Activated T-helper 1 cell treated with Interleukin-2 at 50 U/mL for 16 hours (primary cell): ENCODE measurements at places on chromosomes 4 and X.
A peak's percentile ranks its signal among the peaks of the same experiment; 100 is the strongest.

DNA sequence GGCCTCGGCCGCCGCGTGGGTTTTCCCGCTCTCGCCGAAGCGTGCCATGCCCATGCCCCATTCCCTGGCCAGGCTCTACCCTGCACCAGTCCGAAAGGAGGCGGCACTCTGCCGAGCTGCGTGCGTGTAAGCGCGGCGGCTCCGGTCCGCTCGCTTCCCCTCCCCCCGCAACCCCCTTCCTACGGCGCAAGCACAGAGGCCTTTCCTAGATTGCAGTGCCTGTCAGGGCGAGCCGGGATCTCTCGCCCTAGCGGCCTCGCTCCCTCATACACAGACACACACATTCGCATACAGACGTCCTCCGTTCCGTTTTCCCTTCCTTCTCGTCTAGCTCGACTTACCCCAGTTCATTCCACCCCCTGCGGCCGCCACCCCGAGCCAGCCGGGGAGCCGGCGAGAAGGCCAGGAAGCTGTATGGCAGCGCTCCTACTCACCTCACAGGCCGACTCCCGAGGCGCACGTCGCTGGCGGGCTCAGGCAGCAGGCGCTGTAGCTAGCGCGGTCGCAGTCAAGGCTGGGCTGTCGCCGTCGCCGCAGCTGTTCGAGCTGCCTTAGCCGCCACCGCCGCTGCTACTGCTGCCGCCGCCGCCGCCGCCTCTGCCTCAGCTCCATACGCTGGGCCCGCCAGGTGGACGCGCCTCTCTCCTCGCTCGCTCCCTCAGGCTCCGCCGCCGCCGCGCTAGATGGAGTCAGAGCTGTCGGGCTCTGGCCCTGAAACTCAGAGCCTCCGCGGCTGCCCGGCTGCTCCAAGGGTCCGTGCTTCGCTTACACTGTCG lies 615 bp downstream of the NEXMIF start:
- no peak for DNase-seq

DNA sequence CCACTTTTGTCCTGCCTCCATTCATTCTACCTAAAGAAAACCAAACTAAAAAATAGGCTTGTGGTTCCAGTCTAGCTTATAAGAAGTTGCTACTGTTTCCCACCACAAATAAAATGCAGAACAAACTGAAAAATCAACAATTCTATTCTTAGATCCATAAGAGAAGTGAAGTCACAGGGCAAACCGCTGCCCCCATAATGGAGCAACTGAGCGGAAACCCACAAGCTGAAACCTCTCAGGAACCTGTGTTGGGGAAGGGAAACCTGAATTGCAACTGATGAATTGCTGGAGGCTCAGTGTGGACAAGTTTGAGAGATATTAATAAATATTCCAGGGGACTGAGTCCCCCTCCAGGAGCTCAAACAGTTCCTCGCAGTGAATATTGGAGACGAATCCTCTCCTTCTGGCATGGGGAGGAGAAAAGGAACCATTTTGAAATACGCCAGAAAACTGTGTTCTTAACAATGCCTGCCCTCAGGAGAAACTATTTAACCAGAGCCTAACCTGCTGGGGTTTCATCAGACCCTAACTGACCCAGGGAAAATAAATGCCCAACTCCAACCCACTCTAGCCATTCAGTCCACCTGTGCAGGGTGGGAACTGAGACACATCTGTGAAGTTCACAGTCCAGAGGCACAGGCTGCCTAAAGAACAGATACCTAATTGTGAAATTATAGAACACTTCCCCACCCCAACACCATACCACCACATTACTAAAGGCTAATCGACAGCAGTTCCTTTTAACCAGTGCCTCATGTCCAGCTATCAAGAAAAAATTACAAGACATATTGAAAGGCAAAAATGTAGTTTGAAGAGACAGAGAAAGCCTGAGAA lies 22.8 kb upstream of the SH3RF1 start:
- DNase-seq, result no peak

- DNase-seq, result no peak
Observed at GRCh38 chr4:92952426-92952825, 648.7 kb downstream of the GRID2 start.

GRCh38 chr4:32858361-32858760 lies 2138.2 kb downstream of the PCDH7 start:
- DNase-seq, result no peak

GRCh38 chr4:42350611-42351182 lies 46.6 kb upstream of the SHISA3 start:
- DNase-seq, result no peak

GRCh38 chr4:142044271-142044670 lies 407.9 kb downstream of the IL15 start:
- DNase-seq, result no peak

DNA sequence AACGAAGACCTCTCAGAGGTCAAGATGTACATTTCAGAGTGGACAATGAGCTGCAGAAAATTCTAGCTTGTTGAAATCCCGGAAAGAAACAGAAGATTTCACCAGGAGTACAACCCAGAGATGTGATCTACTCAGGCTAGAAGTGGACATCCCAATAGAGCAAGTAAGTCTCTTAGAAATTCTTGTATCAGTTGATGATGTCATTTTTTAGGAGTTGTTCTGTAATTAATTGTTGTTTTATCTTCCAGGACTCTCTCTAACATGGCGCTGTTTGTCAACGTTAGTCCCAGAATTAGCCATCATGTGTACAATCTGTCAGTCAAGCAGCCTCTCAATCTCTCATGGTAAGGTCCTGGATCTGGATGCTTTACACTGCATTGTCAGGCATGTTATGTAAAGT lies 174.4 kb downstream of the GRIA3 start:
- DNase-seq, result no peak

- no peak for DNase-seq
Observed at GRCh38 chr4:130985371-130985770, 1889.4 kb downstream of the C4orf33 start.

DNA sequence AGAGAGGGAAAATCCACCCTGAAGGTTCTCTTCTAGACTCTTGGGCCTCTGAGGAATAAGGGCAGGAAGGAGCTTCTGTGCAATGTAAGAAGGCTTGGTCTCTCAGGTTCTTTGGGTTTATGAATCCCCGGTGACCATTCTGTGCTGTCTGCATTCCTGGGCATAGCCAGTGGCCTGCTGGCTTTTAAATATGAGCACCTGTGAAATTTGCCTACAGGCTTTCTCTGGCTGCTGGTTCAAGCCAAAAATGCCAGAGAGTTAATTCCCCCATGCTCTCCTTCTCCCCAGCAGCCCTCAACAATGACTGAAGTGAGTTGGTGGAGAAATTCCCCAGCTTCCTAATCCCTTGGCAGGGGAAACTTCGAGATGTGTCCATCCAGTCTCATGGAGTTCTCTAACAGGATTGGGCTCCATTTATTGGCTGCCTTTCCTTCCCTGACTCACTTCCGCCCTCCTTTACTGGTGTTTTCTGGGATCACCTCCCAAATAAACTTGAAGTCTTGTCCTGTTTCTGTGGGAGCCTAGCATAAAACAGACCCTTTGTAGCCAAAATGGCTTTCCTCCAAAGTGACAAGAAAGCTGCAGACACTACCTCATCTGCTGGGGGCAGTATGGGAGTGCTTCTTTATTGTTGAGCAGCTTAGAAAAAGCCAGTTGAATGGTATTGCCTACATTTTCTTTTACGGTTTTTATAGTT lies 179.4 kb upstream of the CASK start:
- no peak for DNase-seq

- DNase-seq, result no peak
Observed at GRCh38 chr4:24328310-24328709, 256.0 kb downstream of the DHX15 start.

GRCh38 chr4:84167564-84167963 lies 331.5 kb downstream of the NKX6-1 start:
- DNase-seq, result no peak

DNA sequence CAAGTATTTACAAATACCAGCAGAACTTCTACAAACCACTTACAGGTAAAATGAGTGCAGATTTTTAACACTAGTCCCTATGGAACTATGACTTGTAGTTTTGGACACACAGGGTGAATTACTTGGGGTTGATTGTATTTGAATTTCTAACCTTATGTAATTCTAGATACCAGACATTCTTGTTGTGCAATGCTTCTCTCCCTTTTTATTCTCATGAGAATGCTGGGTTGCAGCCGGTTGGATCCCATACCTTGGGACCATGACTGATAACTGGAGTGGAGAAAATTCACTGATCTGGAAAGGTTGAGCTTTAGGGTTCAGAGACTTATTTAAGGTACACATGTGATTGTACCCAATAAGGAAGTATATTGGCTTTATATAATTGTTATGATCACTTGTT lies 8.8 kb downstream of the TET2 start:
- DNase-seq, result no peak

DNA sequence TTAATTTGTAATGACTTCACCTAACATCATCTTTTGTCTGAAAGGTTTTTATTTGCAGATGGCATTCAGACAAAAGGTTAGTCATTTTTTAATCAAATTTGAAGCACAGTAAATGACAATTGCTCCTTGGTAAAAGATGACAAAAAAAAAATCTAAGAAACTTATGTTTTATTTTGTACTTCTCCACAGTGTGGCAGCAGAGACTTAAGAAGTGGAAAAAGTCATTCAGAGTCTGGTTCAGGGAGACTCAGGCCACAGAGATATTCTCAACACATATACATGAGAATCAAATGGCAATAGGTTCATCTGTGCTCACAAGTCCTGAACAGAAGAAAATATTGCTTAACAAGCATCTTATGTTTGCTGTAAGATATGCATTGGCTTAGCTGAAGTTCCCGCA lies 436.2 kb downstream of the KCNIP4 start:
- no peak for DNase-seq

- DNase-seq, result no peak
Observed at GRCh38 chr4:118113220-118113619, 78.9 kb downstream of the NDST3 start.

- DNase-seq, result no peak
Observed at GRCh38 chr4:185255868-185256267, 46.5 kb downstream of the SNX25 start.

GRCh38 chr4:66032571-66032970 lies 362.3 kb upstream of the EPHA5 start:
- DNase-seq, result no peak

DNA sequence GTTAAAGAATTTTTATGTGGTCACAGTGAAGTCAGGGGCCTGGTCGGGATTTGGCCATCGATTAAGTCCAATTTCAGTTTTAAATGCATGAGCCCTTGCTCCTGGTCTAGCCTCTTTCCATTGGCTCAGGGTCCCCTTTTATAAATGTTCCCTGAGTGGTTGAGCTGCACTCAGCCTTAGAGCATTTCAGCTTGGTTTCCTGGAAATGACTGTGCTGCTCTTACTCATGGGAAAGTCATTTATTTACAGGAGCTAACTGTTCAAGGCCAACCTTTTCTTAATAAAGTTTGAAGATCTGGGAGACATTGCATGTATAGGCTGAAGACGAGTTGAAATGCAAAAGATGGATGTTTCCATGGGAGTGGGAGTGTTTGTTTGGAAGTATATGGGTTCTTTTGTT lies 98.8 kb upstream of the CLNK start:
- no peak for DNase-seq

DNA sequence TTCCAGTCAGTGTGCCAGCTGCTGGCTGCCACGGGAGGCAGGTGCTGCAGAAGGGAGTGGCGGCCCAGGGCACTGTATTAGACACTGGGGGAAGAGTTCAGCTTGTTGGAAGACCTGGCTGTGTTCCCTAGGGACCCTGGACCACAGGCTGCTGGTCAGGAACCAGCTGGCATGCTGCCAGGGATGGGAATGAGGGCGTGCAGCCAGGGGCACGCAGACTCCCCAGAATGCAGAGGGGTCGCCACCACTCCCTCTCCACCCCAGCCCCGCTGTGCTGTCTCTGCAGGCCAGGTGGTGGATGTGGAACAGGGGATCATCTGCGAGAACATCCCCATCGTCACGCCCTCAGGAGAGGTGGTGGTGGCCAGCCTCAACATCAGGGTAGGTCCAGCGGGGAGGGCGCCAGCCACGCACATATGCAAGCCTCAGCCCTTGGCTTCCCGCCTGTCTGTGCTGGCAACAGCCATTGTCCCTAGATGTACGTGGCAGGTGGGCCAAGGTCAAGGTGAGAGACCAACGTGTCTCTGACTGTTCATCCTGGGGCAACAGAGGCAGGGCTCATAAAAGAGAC lies 12.3 kb downstream of the ABCD1 start:
- DNase-seq, result no peak

DNA sequence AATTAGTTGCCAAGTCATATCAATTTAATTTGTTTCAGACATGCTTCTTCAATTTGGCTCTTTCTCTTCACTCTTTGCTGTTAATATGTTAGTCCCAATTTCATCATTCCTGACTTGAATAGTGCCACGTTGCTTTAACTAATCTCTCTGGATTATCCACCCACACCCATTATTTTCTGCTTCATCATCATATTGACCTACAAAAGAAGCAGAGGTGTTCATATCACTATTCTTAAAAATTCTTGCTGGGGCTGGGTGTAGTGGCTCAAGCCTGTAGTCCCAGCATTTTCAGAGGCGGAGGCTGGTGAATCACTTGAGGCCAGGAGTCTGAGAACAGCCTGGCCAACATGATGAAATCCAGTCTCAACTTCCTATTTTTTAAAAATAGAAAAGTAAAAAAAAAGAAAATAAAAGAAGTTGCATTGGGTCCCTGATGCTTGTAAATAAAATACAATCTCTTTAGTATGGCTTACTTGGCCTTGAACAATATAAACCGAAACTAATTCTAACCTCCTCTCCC lies 65.7 kb upstream of the KCNIP4 start:
- no peak for DNase-seq

- DNase-seq, result no peak
Observed at GRCh38 chr4:52876069-52876468, 14.0 kb downstream of the RASL11B start.

- DNase-seq, result no peak
Observed at GRCh38 chr4:43778187-43778915, 670.3 kb downstream of the KCTD8 start.

GRCh38 chr4:85573270-85573669 lies 98.3 kb downstream of the ARHGAP24 start:
- DNase-seq, result no peak

DNA sequence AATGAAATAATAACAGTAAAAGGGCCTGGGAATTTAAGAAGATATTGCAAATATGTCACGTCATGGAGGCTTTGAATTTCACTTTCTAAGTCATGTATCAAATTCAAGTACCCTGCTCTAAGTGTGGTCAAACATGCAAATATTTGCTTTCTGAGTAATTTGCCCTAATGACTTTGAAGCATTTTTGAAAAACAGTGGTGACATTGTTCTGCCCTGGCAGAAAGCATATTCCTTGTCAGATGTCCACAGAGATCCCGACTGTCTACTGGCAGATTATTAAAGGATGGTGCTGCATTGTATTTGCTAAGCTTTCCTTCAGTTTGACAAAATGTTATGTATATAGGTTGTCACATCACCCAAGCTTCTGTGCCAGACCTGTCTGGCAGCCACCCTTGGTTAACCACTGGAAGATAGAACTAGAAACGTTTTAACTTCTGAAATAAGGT lies 92.5 kb downstream of the ANK2 start:
- no peak for DNase-seq

GRCh38 chr4:184343502-184344177 lies 126.0 kb upstream of the ENPP6 start:
- DNase-seq, result peak; percentile 1

- DNase-seq, result no peak
Observed at GRCh38 chrX:30230395-30230794, at the start of gene MAGEB3. Gene MAGEB3, plus strand, starts transcription at chrX:30230657. Its CDS starts 5,268 bp downstream, at chrX:30235925.

- DNase-seq, result no peak
Observed at GRCh38 chr4:153763404-153763803, 3.6 kb upstream of the RNF175 start.

GRCh38 chr4:112585977-112586736 lies 50.6 kb downstream of the ZGRF1 start:
- DNase-seq, result no peak

- DNase-seq, result no peak
Observed at GRCh38 chr4:25654031-25654970, 1.4 kb upstream of the SLC34A2 start.
